ENCODE measurements at places on chromosomes 1 and 21.
A peak's percentile ranks its signal among the peaks of the same experiment; 100 is the strongest.

GRCh38 chr1:228000416-228000815 is 6.4 kb upstream of the WNT3A start:
- no peak for DNase-seq

GRCh38 chr1:28893403-28894102 is 20.8 kb upstream of the EPB41 start:
- DNase-seq = peak; percentile 40

DNA sequence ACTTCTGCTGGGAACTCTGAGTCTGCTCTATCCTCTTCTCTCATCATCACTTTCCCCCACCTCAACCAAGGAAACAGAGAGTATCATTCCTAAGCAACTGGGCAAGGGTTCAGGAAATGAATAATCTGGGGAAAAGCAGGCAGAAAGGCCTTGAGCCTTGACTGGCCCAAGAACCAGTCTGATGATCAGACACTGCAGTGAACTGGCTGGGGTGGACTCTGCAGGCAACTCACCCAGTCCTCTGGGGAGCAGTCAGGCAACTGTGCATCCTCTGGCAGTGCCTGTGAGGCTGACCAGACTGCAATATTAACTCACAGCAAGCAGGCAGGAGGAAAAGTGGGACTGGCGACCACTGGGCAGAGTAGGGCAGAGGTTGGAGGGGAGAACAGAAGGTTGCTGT is 991 bp downstream of the ANKRD35 start:
- no peak for DNase-seq

GRCh38 chr1:54564312-54565112 is 16.5 kb downstream of the ACOT11 start:
- no peak for DNase-seq

GRCh38 chr21:41663805-41664788 is 102.8 kb downstream of the RIPK4 start:
- DNase-seq = peak; percentile 43

GRCh38 chr1:58784758-58785441 is 1.1 kb upstream of the JUN start:
- DNase-seq = peak; percentile 96

GRCh38 chr1:197675583-197676208 is 99.6 kb downstream of the DENND1B start:
- DNase-seq = peak; percentile 29

DNA sequence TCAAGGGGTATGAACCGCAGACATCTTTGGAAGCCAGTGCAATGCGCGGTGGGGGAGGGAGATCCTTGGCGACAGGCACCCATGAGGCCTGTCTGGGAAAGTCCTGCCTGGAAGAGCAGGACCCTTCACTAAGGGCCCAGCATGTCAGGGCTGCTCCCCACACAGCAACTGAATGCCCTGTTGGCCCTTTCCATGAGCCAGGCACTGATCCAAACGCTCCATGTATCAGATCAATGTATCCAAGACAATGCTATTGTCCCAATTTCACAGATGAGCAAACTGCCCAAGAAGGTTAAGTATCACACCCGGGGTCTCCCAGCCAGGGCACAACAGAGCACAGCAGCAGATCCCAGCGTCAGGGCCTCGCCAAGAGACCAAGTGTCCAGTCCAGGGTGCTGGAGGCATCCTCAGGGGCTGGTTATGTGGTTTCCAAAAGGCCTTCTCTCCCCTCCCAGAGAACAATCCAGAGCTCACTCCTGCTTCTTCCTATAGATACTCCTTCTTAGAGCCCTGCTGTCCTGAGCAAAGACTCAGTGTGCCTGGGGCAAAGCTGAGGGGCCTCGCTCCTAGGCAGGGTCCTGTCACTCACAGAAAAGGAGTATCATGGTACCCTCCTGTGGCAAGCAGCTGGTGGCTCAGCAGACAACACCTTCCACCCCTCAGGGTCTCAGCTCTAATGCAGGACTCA is 328.0 kb downstream of the NPHP4 start:
- DNase-seq = no peak

DNA sequence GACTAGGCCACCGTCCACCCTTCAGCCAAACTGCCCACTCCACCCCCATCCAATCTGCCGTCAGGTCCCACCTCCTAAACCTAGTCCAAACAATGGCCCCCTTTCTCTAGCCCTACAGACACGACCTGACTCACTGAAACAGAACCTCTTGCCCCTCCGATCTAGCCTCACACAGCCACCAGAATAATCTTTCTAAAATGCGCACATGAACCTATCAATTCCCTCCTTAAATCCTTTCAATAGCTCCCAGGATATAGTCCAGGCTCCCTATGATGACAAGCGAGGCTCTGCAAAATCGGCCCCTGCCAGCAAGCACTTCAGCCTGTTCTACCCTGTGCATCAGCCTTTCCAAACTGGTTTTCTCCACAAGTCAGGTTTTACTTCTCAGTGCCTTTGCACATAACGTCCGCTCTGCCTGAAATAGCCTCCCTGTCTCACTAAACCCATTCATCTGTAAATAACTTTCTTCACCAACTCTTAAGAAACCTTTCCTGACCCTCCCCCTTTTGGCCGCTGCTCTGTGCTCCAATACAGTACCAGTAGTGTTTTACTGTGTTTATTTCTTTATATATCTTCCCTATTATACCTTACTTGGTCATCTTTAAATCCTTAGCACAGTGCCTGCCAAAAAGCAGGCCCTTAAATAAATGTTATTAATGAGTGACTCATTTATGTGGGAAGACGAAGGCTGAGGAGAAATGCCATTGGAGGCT is 9.0 kb upstream of the CDC20 start:
- peak; percentile 35 for DNase-seq

DNA sequence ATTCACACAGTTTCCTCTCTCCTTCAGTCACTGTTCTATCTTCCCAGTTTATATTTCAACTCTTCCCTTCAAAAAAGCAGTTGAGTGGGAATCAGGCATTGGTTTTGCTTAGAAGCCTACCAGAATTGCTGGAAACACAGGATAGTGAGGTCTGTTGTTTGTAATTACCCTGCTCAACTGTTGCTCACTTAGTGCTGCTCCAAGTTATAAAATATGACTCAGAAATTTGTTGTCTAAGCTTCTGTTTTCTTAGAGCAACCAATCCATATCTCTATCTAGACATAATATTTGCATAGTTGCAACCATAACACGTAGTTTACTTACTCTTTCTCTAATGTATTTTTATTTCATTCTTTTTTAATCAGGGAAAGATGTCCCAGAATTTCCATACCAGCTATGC is 87.9 kb downstream of the MACF1 start:
- no peak for DNase-seq

GRCh38 chr1:156721535-156721934 is 6.7 kb upstream of the METTL25B start:
- no peak for DNase-seq

GRCh38 chr1:31013187-31013864 is 52.2 kb downstream of the PUM1 start:
- DNase-seq = peak; percentile 33

DNA sequence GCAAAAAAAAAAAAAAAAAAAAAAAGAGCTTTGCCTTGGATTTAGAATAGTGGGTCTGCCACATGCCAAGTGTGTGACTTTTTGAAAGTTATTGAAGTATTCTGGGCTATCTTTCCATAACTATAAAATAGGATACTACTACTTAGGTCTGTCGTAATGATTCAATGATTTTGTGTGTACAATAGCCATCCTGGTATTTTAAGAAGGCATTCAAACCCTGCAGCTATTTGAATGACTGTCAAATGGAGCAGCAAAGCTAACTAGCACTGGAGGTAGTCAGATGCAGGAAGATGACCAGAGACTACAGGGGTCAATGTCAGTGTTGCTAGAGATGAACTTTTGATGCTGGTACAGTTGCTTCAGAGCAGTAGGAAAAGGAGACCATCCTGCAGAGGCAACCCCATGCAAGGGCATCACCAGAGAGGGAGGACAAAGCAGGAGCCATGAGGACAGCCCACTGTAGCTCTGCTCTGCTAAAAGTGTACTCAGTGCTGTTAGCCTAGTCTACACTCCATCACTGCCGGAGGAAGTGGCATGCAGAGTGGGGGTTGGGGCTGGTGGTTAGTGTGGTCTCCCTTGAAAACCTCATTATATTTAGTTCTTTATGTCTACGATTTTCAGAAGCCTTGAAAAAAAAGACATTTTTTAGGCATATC is 29.0 kb downstream of the DUSP10 start:
- DNase-seq = no peak

DNA sequence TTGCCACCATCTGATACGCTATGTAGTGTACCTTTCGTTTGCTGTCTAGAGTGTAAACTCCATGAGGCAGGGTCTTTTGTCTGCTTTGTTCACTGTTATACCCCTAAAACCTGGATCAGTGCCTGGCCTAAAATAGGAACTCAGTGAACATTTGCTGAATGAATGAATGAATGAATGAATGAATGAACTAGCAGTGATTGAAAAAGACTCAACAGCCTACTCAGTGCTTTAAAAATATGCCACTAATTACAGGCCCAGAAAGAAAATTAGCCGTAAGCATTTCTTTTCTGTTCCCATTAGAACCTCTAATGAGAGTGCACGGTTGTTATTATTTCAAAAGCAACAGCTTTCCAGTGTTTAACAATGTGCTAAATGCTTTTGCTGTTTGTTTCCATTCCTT is 69.3 kb upstream of the SYT6 start:
- no peak for DNase-seq

GRCh38 chr1:15347182-15347581 is 62.5 kb upstream of the EFHD2 start:
- no peak for DNase-seq

DNA sequence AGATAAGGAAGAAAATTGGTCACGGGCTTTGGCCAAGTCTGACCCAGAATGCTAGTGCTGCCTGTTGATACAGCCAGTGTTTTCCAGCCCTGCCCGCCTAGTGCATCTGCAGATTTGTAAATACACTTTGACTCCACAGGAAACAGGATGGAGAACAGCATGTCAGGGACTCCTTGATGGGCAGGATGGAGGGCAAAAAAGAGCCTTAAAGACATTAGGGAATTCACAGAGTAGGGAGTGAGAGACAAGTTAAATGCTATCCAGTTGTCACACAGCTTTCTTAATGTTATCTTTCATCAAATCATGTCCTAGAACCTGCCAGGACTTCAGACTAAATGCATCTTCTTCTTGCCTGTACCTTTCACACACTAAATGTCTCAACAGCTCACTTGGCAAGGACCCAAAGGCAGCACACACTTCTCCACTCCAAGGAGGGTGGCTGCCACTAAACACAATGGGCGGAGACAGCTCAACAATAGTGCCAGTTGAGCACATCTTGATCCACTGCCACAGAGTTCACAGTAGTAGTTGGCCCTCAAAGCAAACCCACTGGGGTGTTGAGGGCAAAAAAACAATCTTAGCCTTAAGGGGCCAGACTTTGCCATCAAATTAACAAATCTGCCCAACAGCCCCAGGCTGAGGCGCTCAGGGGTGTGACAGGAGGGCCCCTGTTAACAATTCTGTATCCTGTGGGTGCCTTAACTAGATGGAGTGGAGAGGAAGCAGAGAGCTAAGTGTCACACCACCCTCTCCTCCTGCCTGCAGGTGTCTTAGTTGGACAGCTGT is 2.7 kb downstream of the HIVEP3 start:
- no peak for DNase-seq

DNA sequence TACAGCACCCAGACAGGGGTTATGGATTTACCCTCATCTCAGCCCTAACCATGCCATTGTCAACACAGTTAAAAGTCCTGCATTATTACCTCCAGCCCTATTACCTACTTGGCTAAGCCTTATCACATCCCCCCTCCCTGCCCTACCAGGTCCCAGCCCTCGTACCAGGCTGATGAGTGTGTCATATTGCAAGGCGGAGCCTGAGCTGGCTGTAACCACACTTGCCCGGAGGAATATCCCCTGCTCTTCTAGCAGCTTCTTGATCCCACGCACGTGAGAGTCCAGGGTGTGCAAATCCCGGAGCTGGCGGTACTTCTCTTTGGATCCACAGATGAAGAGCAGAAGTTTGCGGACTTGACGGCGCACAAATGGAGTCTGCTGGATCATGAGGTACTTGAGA is 87.4 kb downstream of the UBR4 start:
- peak; percentile 13 for DNase-seq

DNA sequence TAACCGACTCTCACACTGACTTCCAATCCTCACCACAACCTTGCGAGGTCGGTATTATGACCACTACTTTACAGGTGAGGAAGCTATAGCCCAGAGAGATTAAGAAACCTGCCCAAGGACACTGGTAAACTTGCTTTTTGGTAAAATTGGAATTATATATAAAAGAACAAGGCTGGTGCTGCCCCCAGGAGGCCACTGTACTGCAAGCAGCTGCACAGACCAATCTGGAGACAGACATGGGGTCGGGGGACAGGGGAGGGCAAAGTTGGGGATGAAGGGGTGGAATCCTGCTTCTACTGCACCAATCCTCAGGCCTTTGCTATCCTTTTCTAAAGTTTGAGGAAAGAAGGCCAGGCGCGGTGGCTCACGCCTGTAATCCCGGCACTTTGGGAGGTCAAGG is 280.8 kb downstream of the SPATA17 start:
- no peak for DNase-seq

DNA sequence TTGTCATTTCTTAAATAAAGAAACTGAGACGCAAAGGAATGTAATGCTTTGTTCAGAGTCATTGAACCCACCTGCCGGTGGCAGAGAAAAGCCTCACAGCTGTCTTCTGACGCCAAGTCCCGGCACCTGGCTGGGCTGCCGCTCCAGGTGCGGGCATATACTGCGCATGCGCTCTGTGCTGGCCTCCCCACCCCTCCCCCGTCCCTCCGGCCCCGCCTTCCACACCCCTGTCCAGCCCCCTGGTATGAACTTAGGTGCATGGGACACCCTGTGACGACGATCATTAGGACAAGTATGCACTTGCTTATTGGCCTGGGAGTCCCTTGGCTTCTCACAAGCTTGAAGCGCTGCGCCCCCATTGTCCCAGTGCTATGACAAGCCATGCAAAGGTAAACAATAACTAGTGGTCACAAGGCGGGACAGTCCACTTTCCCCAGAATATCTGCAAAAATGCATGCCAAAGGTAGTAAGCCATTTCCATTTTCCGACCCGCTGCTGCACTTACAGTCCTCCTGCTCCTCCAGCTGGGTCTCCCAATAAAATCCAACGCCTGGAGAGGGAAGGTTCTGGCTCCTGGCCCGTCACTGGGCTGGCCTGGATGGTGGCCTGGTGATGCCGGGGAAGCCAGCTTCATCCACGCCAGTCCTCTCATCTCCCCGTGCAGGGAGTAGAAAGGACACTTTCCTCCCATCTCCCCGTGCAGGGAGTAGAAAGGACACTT is 100.4 kb downstream of the PSMG1 start:
- no peak for DNase-seq

DNA sequence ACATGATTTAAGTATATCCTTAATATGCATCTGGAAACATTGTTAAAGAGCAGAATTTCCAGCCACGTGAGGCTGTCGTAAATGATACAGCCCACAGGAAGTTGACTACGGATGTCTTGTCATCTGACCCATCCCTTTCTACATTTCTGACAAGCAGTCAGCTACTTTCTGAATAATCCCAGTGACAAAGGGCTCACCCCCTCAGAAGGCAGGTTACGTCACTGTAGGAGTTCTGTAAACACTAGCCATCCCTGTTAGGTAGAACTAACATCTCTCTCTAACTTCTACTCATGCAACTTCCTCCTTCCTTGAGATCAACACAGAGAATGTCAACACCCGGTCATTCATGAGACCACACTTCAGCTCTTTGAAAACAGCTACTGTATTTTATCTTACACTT is 259.2 kb downstream of the GREM2 start:
- peak; percentile 67 for DNase-seq

GRCh38 chr1:31372751-31373055 is 173 bp downstream of the FABP3 start:
- no peak for DNase-seq
